ENCODE measurements at places on chromosomes 1 and 21.
A peak's percentile ranks its signal among the peaks of the same experiment; 100 is the strongest.

- DNase-seq: peak; percentile 71
These were observed at the start of gene IFNAR2 for GRCh38 chr21:33229784-33230544. TSS of gene IFNAR2 (plus strand) at chr21:33229938. CDS start at chr21:33241923, 11,985 bp downstream.

DNA sequence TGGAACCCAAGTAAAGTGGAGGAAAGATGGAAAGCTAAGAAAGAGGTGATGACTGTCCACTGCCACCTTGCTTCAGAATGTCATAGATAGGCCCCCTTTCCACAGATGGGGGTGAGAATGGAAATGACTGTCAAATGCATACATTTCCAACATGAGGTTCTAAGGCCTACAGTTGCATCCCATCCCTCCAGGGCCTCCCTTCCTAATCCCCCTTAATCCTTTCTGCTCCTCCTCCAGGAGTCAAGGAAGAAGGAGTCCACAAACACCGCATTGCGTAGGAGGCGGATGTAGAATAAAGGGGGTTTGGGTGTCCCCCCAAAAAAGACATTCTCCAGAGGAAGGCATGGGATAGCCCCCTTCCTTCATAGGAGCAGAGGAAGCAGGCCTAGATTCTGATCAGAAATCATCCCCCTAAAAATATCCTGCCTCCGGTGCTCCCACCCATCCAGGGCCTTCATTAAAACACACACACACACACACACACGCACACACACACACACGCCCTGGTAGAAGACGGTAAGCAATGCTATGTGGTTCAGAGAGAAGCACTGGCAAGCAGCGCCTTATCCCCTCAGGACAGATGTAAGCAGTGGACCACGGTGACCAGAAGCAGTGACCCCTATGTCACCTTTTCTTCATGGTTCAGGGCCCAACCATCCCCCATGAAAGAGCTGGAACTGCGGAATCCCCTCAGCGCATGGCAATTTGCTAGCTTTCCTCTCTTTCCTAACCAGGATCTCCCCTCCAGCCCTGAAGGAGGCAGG lies 2.0 kb downstream of the SV2A start:
- no peak for DNase-seq

DNA sequence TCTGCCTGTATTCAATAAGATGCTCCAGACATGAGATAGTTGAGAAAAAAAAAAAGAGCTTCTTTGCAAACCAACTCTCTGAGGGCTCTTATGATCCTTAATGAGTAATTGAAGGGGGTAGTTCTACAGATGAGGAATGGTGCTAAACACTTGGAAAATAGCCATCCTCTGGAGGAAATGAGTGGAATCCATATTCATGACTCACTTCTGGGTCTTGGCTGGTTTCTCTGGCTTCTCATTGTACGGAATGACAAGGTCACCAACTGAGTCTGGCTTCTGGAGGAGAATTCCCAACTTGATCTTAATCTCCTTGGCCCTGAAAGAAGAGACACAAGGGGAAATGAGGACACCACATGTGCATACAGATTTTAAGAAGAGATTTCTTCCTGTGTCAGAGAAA lies 34.7 kb downstream of the RGS5 start:
- no peak for DNase-seq

- DNase-seq: no peak
These were observed 132.6 kb downstream of the ETS2 start for GRCh38 chr21:38938343-38938742.

DNA sequence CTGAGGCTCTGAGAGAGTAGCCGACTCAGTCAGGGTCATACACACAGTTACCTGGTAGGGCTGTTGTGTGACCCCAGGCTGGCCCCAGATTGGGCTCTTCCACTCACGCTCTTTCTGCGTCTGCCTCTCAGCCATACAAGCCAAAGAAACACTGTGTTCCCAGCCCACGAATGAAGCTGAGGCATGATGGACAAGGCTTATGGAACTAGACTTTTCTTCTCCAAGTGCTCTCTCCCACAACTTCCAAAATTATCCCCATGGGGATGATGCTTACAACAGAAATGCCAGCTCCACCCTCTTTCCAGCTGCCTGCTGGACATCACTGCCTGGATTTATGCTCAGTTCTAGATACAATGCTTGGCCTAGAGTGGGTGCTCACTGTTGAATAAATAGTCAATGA lies 102.8 kb upstream of the JUN start:
- DNase-seq: no peak

DNA sequence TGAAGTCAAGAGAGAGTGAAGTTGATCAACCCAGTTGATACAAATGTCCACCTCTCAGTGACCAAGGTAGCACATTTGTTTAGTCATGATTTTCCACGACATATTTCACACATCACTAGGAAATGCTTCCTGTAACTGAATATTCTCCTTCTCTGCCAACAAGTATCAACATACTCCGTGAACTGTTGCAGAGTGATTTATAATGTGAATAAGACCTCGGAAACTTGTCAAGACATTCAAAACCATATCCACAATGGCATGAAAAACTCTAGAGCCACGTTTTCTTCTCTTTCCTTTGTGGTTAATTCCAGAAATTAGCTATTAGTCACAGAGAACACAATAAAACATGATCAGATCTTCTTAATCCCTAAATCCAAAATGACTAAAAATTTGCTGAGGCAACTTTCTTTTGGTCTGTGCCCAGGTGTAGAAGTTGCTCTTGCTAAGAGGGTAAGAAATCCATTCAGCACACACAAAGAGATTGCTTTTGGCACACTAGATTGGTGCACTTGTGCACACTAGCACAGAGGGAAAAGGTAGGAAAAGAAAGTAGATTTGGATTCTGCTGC lies 244.3 kb upstream of the NRIP1 start:
- no peak for DNase-seq

GRCh38 chr1:174828264-174828663 lies 171.5 kb upstream of the CACYBP start:
- no peak for DNase-seq

- no peak for DNase-seq
These were observed 34.4 kb downstream of the FH start for GRCh38 chr1:241485145-241485544.

- no peak for DNase-seq
These were observed 35.5 kb downstream of the SCAF4 start for GRCh38 chr21:31696424-31696823.

- DNase-seq: no peak
These were observed 25.1 kb upstream of the RNF186 start for GRCh38 chr1:19840228-19840627.
